ENCODE measurements at places on chromosomes 11 and 22. TPM values are rescaled to one million over a fixed set of nuclear protein-coding genes. Genes with fewer than 3 reads are reported as not detected.

Gene SDF2L1
- 51.1 TPM for polyA plus RNA-seq

Gene APOBEC3B
- 35.1 TPM for polyA plus RNA-seq

- DNase-seq = no peak
Measured at GRCh38 chr22:48416396-48417224, 1411.1 kb downstream of the BRD1 start.

GRCh38 chr11:75077316-75077715, 19.4 kb downstream of the OR2AT4 start:
- peak; percentile 19 for DNase-seq

Gene MS4A10
- polyA plus RNA-seq = not detected

GRCh38 chr22:46104170-46104880, 46.0 kb upstream of the PPARA start:
- DNase-seq = no peak

Gene MFRP
- not detected for polyA plus RNA-seq

GRCh38 chr11:28584992-28585391, 476.8 kb downstream of the METTL15 start:
- peak; percentile 84 for DNase-seq

DNA sequence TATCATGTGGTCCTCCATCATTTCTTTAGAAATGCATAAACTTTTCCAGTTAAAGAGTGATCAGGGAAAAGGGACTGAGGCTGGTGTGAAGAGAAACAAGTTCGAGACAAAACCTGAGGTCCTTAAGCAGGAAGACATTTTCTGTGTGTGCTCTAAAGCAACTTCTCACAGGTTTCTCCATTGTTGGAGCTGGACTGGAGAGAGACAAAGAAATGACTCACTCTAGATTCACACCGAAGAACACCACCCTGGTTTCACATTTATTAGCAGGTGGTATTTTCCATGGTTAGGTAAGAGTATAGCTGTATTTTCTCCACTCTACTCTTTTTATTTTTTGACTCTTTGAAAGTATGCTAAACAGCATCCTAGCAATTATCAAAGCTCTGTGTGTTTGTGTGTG, 736.4 kb downstream of the KCNA4 start:
- peak; percentile 25 for DNase-seq

DNA sequence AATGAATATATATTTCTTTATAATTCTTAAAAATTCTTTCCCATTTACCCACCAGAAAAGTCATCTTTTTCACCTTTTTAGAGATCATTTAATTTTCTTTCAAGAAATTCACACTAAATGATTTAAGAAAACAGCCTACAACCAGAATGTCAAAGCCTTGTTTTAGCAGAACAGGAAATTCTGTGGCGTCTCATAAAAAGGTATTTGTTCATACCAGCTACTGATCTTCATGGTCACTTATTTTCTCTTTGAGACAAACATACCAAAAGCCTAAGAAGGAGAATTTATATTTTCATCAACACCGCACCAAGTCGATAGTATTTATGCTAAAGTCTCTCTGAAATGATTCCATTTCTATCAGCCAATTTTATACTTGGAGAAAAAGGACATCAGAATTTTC, 105.3 kb downstream of the ETS1 start:
- no peak for DNase-seq

DNA sequence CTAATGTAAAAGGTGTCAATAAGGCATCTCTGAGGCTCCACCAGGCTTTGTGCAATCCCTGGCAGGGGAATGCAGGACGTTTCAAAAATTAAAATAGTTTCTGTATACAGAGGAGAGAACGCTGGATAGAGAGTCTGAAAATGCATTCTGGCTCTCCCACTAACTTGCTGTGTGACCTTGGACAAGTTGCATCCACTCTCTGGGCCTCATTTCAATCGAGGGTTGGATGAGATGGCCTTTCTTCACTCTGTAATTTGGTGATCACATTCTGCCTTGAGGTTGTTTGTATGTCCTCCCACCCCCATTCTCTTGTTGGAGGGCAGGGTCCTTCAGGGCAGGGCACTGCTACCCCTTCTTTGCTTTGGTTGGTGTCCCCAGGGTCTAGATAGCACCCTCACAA, 78.5 kb downstream of the CACNG2 start:
- DNase-seq = no peak

GRCh38 chr11:111429066-111429506, 50.0 kb upstream of the POU2AF1 start:
- DNase-seq = peak; percentile 37

- no peak for DNase-seq
Measured at GRCh38 chr11:33658195-33658900, 42.3 kb downstream of the C11orf91 start.

- DNase-seq = no peak
Measured at GRCh38 chr22:49959782-49960158, 802 bp upstream of the PIM3 start.

Gene THAP7
- 19.8 TPM for polyA plus RNA-seq

Data from IMR-90 (cell line).